KBM-7 (cell line): ENCODE measurements at places on chromosomes 6 and 20.
A peak's percentile ranks its signal among the peaks of the same experiment; 100 is the strongest.

DNA sequence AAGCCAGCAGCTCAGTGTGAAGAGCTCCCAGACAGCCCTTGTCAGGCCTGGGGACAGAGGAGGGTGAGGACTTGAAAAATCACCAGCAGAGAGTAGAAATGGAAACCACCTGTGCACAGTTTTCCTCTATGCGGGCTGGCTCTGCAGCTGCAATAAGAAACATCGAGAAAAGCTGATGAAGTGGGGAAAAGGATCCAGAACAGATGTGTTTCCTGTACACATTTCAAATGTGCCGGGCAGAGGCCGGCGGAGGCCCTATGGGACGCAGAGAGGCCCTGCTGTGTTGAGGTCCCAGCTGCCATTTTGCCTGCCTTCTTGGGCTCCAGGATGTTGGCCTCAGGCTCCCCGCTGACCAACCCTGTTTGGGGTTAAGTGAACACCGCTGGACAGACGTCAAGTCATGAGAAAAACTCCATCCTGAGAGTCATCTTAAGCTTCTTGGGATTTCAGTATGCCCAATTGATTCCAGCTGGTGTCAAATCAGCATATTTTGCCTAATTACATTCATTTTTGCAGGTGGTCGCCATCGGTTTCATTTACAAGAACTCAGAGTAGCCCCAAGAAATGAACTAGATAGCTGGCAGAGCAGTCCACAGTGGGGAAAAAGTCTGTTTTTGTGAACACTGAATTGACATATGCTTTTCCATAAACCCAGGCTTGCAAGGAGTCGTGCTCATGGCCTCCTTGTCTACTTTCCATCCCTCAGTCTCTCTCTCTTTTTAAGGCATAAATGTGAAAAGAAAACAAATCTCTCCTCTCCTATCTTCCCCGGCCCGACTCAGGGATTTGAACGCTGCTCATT, 150.4 kb upstream of the PHACTR3 start:
- DNase-seq: no peak

DNA sequence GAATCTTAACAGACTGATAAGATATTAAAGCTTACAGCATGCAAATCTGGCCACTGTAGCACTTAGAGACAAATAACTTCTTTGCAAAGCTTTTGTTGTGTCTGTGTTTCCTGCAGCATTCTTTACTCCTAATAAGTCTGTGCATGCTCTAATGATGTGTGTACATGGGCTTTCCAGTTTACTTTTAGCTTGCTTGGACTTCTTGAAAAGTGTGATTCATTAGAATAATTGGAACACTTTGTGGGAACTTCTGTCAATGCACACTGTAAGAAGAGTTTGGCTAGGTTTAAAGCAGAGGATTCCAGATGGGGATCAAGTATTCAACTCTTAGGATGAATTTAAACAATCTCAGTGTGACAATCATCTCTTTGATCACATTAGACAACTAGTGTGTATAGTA, 22.1 kb upstream of the TINAG start:
- no peak for DNase-seq

GRCh38 chr6:166584853-166585429, 1.5 kb downstream of the RAMACL start:
- no peak for DNase-seq

DNA sequence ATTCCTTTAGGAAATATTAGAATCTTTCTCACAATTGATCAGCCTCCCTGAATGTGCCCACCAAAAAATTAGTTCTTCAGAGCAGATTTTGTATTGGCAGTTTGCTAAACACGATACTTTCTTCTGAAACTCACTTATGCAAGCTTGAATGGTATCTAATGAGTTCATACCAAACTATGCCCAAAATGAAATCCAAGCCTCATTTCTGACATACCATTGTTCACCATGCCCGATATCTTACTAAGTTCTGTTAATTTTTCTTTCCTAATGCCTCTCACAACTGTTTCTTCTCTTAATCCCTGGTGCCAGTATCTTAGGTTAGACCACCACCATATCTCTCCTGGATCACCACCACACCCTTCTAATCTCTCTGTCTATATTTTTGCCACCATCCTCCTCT, 755.9 kb downstream of the KIF16B start:
- no peak for DNase-seq

- peak; percentile 74 for DNase-seq
Measured at GRCh38 chr6:125746731-125747588, 2.5 kb upstream of the HEY2 start.

DNA sequence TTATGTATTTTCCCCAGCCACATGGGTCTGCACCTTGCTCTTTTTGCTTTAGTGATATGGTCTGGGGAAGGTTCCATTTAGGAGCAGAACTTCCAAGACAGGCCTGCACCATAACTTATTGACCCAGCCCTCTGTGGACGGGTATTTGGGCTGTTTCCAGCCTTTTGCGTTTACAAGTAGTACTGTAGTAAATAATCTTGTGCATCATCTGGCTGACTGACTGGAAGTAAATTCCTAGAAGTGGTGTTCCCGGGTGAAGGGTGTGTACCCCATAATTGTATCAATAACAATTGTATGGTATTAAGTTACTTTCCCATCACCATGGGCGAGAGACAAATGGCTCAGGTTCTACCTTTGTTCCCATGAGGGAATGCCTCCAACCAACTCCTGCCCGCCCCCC, 31.6 kb downstream of the SPDEF start:
- no peak for DNase-seq

- no peak for DNase-seq
Measured at GRCh38 chr20:11912659-11913415, 4.9 kb upstream of the BTBD3 start.

GRCh38 chr6:147279427-147279826, 75.2 kb downstream of the STXBP5 start:
- DNase-seq: peak; percentile 19

DNA sequence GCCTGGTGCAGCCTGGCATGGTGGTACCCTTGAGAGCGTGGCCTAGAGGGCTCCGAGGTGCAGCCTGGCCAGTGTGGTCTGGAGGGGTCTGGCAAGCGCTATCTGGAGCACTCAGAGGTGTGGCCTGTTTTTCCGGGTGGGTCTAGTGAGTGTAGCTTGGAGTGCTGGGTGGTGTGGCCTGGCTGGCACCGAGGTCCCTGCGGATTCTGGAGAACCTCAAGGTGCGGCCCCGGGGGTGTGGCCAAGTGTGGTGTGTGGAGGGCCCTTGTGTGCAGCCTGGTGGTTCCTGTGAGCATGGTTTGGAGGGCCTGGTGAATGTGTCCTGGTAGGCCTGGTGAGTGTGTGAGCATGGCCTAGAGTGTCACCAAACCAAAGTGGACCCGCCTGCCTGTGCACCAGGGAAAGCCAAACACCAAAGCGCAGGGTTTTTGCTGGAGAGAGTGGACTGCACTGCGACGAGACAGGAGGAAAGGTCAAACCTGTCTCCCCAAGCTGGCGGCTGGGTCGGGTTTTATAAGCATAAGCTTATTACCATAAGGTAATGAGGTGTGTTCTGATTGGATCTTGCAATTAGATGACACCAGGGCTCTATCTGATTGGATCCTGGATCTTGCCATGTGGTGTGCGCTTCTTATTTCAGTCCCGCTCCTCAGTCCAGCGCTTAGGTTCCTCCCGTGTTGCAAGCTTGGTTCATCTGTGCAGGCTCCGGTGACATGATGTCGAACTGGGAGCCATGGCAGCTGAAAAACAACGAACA, 35.7 kb downstream of the IGF2R start:
- DNase-seq: no peak

- peak; percentile 50 for DNase-seq
Measured at GRCh38 chr6:13303668-13304017, 24.7 kb downstream of the TBC1D7 start.

GRCh38 chr6:150372051-150372450, 3.2 kb downstream of the IYD start:
- DNase-seq: no peak

DNA sequence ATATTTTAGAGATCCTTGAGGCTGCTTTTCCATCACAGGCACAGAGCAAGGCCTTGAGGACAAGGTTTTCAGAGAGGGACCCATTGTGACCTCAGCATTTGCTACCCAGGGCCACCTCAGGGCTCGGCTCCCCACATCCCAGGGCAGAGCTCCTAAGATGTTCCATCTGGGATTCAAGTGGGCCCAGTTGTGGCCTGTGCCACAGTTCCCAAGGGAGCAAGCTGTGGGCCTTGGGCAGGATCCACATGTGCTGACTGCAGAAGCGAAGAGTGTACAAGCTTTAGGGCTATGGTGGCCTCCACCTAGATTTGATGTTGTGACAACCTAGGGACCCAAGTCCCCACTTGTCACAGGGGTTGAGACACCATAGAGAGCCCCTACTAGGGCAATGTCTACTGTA, 608.1 kb downstream of the HACE1 start:
- no peak for DNase-seq

- DNase-seq: no peak
Measured at GRCh38 chr20:3406481-3407039, 909 bp downstream of the DNAAF9 start.
